ENCODE measurements at places on chromosomes 11 and 22.

- DNase-seq, result no peak
Measured at GRCh38 chr22:50045211-50046018, 12.7 kb downstream of the TTLL8 start.

GRCh38 chr22:17882727-17883126, 108.5 kb upstream of the BID start:
- no peak for DNase-seq

GRCh38 chr22:39114112-39114511, 17.1 kb downstream of the APOBEC3H start:
- DNase-seq, result no peak

- no peak for DNase-seq
Measured at GRCh38 chr11:36361901-36362391, 65.9 kb downstream of the PRR5L start.

DNA sequence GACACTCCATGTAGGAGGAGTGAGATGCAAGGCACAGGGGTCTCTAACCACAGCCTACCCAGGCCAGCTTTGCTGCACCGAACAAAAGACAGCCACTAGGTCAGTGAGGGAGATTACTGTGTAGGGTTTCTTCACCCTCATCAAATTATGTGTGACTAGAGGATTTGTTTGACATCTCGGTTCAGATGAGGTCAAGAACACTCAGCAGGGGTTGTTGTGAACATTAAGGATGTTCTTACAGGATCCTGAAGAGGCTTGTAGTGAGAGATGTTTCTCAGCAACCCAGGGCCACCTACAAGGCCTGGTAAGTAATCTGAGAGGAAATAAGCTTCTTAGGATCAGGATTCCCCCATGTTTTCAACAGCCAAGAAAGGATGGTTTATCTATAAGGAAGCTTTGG, 202.1 kb downstream of the NXPE2 start:
- DNase-seq, result no peak

- no peak for DNase-seq
Measured at GRCh38 chr11:705646-706438, at the start of gene EPS8L2. EPS8L2 (plus strand) TSS chr11:706231; CDS start chr11:709408, 3,177 bp downstream.

GRCh38 chr11:106286881-106287504, 209.5 kb downstream of the AASDHPPT start:
- no peak for DNase-seq

DNA sequence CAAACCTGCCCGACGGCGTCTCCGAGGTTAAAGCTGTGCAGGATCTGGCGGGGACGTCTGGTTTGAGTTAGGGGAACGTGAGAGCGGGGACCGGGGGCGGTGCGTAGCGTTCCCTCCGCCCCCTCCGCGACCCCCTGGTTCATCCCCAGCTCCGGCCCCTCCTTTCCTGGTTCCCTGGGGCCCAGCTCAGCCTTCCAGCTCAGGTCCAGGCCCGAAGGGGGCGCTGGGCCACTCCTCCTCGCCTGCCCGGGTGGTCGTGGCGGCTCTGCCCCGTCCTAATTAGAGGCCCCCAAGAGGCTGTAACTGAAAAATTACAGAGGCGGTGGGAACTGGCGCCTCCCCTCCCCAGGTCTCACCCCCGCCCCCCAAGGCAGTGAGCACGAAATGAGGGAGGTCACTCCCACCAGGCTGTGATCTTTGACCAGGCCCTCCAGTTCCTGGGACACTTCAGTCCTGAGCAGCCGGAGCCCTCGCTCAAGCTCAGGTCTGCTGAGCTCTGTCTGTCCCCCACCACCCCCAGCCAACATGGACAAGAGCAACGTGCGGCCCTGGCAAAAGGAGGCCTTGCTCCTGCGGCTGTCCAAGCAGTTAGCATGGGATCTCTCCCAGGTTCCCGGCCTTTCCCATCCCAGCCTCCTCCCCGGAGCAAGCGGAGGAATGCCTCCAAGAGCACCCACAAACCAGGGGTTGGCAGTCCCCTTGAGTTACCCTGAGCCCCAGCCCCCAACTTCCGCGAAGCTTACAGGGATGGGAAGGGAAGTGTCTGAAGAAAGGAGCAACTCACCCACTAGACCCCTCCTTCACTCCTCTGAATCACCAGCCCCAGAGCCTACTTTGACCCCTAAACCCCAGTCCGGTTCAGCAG, 3.3 kb downstream of the CD248 start:
- DNase-seq, result no peak

DNA sequence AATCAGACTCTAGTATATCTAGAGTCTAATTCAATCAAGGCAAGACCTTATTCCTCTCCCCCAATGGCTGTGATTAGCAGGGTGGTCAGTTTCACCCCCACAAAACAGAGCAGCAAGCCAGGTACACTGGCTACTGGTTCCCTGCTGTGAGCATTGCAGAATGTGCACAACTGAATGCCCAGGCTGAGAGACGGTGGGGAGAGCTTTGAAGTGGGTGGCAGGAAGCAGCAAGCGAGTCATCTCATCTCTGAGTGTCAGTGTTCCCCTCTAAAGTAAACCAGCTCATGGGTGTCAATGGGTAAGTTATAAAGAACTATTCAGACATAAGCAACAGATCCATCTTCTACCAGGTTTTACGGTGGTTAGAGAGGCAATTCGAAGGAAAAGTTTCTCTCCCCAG, 37.6 kb downstream of the GAB4 start:
- DNase-seq, result no peak

- DNase-seq, result no peak
Measured at GRCh38 chr11:85123752-85124231, 503.4 kb downstream of the DLG2 start.

- no peak for DNase-seq
Measured at GRCh38 chr11:108912581-108912980, 247.7 kb downstream of the DDX10 start.

- DNase-seq, result no peak
Measured at GRCh38 chr11:119594639-119595249, 134.3 kb downstream of the NECTIN1 start.

DNA sequence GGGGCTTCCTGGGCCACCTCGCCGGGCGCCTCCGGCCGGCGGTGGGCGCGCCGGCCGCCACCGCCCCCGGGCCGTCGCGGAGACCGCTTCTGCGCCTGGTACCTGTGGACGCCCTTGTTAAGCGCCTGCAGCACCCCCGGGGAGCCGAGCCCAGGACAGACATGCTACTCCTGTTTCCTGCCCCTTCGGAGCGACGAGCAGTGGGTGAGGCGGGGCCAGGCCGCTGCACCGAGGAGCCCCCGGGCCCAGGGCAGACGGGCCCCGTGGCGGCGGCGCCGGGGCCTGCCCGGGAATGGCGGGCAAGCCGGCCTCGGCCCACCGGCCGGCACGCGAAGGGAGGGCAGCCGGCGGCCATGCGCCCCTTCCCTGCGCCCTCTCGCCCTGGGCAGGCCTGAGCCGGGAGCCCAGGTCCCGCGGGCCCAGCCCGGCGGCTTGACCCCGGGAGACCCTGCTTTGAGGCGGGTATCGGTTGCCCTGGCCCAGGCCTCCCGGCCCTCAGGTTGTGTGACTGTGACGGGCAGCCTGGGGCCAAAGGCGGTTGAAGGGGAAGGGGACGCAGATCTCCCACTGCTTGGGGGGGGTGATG, 789 bp upstream of the KDM2A start:
- DNase-seq, result peak; percentile 55

DNA sequence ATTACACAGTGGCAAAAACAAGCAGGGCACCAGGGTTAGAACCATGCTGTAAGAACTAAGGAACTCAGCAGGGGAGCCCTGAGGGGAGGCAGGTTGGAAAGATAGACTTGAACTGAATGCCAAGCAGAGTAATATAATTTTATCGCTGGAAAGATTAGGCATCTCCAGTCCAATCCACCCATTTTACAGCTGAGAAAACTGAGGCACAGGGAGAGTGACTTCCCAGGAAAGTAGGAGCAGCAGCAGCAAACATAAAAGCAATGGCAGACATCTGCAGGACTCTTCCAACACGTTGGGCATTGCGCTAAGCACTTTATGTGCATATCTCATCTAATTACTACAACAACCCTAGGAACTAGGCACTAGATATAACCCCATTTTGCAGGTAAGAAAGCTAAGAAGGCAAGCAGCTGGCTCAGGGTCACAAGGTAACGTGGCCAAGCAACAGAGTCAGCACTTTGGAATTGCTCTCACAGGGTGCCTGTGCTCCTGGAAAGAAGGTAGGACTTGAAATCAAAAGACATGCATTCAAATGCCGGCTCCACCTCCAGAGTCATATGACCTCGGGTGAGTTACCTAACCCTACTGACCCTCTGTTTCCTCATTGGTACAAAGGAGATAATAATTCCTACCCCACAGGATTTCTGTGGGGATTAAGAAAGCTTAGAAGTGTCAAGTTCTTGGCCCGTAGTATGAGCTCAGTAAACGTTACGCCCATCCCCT, 215.3 kb downstream of the BARX2 start:
- DNase-seq, result no peak

- DNase-seq, result no peak
Measured at GRCh38 chr11:66546966-66547661, 411 bp downstream of the ACTN3 start.

GRCh38 chr11:27348340-27348873, 14.6 kb downstream of the CCDC34 start:
- no peak for DNase-seq

DNA sequence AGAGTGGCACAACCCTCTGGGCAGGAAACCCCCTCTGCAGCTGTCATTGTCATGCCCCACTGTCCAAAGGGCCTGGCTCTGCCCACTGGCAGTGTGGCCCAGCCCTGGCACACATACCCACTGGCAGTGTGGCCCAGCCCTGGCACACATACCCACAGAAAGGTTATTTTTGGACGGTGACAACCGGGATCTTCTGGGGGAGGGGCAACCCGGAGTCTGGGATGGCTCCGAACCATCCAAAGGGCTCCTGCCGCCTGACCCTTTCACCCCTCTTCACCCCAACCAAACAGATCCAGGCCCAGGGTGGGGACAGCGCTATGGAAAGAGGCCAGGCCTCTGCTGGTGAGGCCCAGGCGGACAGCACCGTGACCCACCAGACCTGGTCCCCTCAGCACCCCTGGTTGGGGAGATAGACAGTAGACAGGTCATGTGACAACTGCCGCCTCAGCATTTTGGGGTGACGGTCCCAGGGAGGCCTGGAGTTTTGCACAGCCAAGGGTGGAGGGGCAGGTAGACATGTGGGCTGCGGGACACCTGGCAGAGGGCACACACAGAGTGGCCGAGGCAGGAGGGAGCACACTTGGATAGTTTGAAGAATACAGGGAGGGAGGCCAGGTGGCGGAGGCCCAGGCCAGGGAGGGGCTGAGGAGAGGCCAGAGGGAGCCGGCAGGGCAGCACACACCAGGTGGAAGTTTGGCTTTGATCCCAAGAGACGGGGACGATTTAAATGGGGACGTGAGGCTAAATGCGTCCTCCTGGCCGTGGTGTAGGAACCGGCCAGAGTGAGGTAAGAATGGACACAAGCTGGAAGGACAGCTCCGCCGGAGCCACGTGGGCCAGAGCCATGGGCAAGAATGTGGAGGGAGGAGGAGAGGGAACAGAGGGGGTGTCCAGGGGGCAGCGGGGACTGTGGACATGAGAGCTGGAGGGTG, 2.9 kb downstream of the MAPK12 start:
- DNase-seq, result no peak

GRCh38 chr11:32348502-32348901, 86.8 kb downstream of the WT1 start:
- no peak for DNase-seq

DNA sequence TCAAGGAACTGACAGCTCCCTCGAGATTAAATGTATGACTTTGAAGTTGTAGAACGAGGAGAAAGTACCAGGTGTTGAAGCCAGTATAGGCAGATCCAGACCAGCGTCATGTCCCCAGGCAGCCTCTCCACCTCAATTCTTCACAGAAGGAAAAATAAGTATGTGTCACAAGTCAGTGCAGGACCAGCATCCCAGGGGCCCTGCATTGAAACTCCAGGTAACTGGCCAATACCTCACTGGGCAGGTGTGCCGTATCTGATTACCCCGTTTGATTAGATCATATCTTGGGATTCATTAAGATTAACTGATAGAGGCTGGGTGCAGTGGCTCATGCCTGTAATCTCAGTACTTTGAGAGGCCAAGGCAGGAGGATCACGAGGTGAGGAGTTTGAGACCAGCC, 466.7 kb upstream of the B3GAT1 start:
- DNase-seq, result no peak

- peak; percentile 76 for DNase-seq
Measured at GRCh38 chr11:35083431-35084238, 55.3 kb upstream of the CD44 start.

DNA sequence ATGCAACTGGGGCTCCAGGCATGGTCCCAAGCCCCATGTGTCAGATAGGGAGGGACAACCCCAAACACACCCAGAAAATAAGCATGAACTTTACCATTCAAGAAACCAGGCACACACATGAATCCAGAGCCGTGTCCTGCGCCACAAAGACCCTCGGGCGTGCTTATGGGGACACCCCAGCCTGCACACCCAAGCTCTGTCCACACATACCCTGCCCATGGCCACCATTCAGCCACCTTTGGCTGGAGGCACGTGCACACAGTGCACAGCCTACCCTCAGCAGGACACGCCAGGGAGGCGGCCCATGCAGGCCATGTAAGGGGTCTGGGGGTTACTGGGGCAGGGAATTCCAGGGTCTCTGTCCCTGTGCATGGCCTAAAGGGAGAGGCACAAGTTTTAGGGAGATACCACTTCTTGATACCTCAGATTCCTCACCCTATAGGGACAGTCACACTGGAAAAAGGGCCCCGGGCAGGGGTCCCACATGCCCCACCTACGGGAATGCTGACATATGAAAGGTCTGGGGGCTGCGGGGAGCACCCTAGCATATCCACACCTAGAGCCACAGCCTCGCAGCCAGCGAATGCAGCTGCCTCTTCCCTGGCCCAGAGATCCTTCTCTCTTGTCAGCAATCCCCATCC, 20.6 kb downstream of the PACSIN2 start:
- no peak for DNase-seq

DNA sequence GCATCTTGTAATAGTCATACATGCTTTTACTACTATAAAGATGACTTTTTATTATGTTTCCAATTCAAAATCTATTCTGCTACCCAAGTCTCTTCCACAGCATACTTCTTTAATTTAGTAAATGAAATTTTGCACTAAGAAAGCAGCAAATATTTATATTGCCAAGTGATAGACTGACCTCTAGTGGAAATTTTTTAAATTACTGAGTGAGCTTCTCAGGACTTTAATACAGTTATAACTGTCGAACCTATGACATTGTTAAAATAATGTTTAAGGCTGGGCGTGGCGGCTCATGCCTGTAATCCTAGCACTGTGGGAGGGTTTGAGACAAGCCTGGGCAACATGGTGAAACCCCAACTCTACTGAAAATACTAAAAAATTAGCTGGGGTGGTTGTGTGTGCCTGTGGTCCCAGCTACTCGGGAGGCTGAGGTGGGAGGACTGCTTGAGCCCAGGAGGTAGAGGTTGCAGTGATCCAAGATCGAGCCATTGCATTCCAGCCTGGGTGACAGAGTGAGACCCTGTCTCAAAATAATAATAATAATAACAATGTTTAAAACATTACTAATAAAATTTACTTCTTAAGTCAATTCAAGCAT, 27.3 kb downstream of the STK33 start:
- DNase-seq, result no peak

GRCh38 chr22:46905834-46906233, 143.4 kb downstream of the TBC1D22A start:
- no peak for DNase-seq

GRCh38 chr11:110463153-110463552, 33.4 kb downstream of the FDX1 start:
- DNase-seq, result no peak

GRCh38 chr11:93118276-93118675, 79.5 kb downstream of the SLC36A4 start:
- DNase-seq, result no peak
